Lower leg skin (tissue), 4 donors: ENCODE measurements at places on chromosomes 12 and 14.

- no peak for DNase-seq
These were observed 136.2 kb downstream of the SLCO1B3 start for GRCh38 chr12:20946732-20947131.

DNA sequence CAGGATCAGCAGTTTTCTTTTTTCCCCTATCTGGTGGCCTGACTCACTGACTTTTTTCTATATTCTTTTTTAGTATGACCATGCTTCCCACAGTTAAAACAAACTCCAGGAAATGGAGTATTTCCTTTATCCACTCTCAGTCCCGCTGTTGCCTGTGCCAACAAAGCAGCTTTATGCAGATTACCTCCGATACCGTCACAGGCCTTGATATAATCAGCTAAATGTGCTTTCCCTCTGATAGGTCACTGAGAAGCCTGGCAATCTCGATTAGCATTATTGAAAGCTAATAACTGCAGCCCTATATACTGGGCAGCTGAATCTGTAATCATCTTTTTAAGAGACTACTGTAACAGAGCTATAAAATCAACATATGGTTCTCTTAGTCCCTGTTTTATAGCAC lies 243.6 kb downstream of the KIF21A start:
- no peak for DNase-seq

DNA sequence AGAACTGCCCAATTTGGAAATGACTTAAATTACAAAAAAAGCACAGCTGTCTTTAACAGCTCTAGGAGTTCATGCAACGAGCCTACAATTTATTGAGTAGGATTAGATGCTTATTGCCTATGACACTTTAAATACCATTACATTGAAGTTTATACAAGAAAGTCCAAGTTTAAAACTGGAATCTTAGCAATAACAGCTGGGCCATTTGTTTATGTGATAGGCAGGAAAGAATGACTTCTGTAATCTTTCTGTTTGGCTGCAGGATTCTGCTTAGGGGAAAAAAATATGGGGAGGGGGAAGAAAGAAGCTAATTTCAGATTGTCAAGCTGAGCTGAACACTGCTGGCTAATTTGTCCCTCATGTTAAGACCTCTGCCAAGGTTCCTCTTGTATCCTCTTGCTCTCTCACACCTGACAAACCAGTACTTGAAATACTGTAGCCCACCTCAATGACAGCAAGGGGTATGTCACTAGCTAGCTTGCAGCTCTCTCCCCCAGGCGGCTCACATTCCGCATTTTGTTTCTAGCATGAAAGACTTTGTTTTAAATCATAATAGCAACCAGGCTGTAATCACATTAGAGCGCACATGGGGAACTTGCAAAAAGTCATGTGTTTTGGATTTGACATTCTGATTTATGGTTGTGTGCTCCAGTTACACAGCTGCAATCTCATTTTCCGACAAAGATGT lies 384.8 kb downstream of the BMP4 start:
- no peak for DNase-seq

- DNase-seq, result no peak
These were observed 379.8 kb downstream of the DPF3 start for GRCh38 chr14:72513965-72514659.

GRCh38 chr14:34785223-34786006 lies 71.0 kb upstream of the CFL2 start:
- no peak for DNase-seq

DNA sequence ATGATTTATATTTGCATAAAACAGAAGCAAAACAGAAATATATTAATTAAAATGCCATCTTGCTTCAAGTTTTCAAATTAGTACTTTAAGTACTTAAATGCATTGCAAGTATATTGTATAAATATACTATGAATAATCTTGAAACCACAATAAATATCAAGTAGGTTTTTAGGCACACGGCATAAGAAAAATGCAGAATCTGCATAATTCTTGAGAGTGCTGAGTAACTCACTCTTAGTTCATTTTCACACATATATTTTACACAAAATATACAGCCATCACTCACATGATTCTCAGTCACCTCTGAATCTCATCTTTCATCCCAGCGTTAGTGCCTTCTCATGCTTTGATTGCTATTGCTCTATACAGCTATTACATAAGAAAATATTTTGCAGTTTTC lies 51.9 kb downstream of the SLC6A15 start:
- no peak for DNase-seq

- DNase-seq, result no peak
These were observed 9.0 kb downstream of the DAZAP2 start for GRCh38 chr12:51247523-51248206.

DNA sequence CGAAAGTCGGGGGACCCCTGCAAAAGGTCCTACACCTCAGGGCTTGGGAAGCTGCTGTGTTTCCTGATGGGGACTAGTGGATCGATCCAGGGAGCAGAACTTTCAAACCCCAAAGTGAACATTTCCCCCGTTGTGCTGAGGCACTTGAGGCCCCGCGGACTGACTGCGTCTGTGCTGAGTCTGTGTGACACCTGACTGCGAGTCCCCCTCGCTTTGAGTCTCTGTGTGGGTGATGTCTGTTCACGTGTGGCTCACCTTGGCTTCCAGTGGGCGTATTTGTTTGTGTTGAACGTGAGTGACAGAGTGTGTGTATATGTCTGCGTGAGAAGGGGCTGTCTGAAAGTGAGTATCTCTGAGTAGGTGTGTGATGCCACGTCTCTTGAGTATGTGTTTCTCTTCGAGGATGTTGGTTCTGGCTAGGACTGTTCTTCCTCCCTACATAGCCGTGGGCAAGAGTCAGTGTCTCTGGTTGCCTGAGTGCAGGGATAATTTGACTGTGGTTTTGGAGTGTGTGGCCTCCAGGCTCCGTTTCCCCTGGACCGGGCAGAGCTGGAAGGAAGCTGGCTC lies 1.3 kb downstream of the TEAD4 start:
- no peak for DNase-seq

DNA sequence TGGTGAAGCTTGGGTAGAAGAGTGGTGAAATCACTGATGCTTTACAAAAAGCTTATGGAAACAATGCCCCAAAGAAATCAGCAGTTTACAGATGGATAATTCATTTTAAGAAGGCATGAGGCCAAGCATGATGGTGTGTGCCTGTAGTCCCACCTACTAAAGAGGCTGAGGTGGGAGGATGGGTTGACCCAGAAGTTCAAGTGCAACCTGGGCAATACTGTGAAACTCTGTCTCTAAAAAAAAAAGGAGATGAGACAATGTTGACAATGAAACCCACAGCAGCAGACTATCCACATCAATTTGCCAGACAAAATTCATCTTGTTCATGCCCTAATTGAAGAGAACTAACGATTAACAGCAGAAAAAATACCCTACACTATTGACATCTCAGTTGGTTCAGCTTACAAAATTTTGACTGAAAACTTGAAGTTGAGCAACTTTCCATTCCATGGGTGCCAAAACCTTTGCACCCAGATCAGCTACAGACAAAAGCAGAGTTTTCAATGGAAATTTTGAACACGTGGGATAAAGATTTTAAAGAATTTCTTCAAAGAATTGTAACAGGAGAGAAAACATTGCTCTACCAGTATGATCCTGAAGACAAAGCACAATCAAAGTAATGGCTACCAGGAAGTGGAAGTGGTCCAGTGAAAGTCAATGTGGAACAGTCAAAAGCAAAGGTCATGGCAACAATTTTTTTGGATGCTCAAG lies 26.7 kb downstream of the BTG1 start:
- no peak for DNase-seq
